Activated T-cell treated with anti-CD3 and anti-CD28 coated beads for 24 hours (primary cell): ENCODE measurements at places on chromosomes 13 and 19.

- DNase-seq: no peak
These were observed 9.7 kb downstream of the SUPT20H start for GRCh38 chr13:37049810-37050209.

- DNase-seq: no peak
These were observed 17.6 kb downstream of the PBX4 start for GRCh38 chr19:19600793-19601330.

DNA sequence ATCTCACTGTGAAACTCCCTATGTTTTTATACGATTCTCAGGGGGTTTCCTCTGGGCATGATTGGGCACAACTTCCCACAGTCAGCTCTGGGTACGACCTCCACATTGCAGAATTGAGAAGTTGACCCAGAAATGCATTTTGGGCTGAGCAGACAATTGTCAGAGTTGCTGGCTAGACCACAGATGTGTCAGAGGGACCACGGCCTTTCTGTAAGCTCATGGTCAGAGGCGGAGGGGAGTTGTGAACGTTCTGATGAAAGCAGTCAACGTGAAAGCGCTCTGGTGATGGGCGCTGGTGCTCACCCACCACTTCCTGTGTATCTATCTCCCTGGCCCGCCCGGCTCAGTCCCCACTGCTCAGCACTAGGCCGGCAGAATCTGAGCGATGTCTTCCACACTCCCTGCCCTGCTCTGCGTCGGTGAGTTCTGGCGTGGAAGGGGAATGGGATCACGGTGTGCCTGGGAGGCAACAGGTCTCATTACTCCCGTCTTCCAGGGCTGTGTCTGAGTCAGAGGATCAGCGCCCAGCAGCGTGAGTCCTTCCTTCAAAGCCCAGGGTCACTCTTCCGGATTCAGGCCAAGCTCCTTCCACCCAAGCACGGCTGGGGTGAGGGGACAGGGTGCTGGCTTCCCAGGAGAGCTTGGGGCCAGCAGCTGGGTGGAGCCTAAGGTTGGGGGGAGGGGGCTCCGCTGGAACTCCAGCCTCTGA lies at the start of gene NCR1:
Gene NCR1 (plus strand): TSS at position 346 of the 709 bp plus-strand sequence. CDS start 40 bp downstream, at position 386.
- DNase-seq: no peak

- no peak for DNase-seq
These were observed 29.7 kb downstream of the NAXD start for GRCh38 chr13:110644892-110645521.

GRCh38 chr19:48446579-48446978 lies 796 bp downstream of the GRWD1 start:
- DNase-seq: no peak
